ENCODE measurements at places on chromosomes 12 and 14.

DNA sequence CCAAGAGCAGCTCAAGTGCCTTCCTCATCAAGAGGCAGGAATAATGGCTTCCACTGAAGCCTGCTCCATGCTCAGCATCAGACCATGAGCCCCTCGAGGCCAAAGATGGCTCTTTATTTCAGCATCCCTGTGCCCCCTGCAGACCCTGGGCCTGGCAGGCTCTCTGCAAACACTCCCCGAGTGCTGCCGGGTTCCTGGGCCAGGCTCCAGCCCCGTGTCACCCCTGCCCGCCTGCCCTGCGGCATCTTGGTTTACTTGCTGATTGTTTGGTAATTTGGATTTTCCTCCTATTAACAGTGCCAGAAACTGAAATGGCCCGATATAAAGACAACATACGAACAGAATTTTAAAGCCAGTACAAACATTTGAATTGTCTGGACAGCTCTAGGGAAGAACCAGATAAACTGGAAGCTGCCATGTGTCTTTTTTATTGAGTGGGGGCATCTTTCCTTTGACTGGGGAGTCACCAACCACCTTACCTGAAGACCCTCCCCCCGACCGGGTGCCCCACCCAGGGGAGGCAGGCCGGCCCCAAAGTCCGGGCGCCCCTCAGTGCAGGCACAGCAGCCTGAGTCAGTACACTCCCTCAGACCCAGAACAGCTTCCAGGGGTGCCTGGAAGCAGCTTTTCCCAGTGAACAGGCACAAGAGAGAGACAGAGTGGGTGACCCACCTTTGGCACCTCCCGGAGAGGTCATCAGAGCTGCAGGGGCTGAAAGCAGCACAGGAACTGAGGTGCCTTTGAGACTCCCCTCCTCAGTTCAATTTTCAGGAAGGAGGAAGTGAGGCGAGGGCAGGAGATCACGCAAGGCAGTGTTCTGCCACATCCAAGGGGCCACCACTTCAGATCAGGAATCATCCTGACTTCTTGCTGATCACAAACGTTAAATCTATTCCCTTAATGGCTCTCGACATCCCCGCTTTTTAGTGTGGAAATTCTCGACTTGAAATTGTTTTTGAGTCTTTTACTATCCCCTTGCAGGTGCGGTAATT, 30.6 kb downstream of the ITPK1 start:
- no peak for DNase-seq

- DNase-seq, result no peak
Measured at GRCh38 chr12:31536672-31537071, 54.3 kb downstream of the DENND5B start.

GRCh38 chr14:86712176-86712575, 1182.2 kb downstream of the FLRT2 start:
- no peak for DNase-seq

- DNase-seq, result no peak
Measured at GRCh38 chr12:91968076-91968776, 177.4 kb downstream of the BTG1 start.

DNA sequence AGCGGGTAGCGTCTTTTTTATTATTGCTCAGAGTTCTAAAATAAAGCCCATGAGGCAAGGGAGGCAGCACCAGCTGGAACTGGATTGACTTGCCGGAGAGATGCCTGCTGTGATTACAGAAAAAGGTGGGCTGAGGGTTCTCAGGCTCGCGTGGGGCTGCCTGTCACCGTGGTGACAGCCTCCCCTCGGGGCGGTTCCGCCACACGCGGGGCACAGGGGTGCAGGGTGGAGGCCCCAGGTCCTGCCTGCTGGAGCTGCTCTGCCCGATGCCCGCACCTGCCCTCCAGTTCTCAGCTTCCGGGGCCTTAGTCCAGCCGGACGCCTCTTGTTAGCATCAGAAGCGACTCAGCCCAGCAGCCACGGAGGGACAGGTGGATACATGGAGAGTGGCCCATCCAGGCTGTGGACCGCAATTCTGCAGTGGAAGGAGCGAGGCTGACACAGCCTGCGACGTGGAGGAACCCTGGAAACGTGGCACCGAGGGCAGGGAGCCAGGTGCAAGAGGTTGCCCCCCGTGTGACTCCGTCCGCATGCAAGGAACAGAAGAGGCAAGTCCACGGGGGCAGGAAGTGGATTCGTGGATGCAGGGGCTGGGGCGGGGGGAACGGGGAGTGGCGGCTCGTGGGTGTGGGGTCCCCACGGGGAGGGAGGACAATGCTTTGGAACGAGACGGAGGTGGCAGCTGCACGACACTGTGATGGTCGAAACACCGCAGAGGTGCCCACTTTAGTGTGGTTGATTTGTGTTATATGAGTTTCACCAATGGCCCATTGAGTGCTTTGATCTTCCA, 79.5 kb downstream of the GALNT9 start:
- no peak for DNase-seq
